ENCODE measurements at places on chromosomes 16 and 17.
A peak's percentile ranks its signal among the peaks of the same experiment; 100 is the strongest.

DNA sequence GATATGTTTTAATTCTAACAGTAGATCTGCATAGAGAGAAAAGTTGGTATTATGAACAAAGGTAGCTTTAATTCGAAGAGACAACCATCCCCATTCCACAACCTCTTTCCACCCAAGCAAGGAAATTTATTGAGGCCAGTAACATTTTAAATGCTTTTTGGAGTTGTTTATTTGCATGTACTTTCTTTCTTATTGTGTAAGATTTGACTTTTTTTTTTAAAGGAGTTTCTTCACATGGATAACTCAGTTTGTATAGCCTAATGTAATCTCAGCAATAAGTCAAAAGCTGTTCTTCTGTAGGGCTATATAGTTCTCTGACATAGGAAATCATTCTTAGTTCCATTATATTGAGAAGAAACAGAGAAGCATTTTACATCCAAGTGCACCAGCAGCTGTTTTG, 163.3 kb downstream of the PRKCA start:
- DNase-seq, result no peak

DNA sequence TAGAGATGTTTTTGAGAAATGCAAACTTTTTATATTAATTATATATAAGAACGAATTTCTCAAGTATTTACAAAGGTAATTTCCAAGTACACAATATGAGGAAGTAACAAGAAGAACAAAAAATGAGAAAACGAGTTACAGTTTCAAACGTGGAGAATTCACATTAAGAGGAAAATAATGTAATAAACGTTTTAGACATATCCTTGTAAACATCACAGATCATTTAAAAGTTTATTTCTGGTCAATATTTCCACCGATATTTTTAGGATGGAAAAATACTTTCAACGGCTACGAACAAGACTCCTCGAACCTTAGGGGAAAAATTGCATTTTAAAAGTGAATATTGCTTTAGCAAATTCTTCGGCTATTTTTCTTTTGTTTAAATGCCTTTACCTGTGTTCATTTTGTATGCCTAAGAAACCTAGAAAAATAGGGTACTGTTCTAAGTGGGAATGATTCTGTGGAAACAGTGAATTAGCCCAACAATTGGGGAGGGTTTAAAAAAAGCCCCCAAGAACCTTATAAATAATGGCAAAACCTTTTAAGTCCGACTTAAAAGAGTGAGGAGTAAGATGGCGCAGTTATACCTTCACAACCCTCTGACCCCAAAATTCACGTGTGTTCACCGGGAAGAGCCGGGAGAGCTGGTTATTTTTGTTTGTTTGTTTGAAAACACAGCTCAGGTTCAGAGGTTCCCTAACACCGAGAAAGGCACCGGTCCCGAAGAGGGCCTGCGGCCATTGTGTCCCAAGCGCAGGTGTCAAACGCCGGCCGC, 3.3 kb downstream of the HNF1B start:
- no peak for DNase-seq

DNA sequence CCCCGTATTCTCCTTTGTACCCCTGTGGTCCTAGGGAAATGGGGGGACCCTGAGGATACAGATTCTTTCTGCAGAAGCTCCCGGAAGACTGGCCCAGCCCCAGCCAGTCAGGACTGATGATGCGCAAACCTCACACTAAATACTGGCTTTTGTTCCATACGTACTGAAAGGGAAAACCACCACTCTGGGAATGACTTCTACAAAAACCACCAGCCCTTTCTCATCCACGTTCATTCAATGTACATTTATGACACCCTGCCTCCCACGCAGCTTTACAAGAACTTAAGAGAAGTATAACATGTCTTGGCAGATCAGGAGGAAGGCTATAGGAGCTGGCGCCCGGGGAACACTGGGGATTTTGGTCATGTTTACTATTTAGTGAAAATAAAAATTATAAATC, 70.6 kb downstream of the MARCHF10 start:
- DNase-seq, result no peak

- no peak for DNase-seq
Measured at GRCh38 chr16:67862623-67863583, 9.9 kb upstream of the EDC4 start.

DNA sequence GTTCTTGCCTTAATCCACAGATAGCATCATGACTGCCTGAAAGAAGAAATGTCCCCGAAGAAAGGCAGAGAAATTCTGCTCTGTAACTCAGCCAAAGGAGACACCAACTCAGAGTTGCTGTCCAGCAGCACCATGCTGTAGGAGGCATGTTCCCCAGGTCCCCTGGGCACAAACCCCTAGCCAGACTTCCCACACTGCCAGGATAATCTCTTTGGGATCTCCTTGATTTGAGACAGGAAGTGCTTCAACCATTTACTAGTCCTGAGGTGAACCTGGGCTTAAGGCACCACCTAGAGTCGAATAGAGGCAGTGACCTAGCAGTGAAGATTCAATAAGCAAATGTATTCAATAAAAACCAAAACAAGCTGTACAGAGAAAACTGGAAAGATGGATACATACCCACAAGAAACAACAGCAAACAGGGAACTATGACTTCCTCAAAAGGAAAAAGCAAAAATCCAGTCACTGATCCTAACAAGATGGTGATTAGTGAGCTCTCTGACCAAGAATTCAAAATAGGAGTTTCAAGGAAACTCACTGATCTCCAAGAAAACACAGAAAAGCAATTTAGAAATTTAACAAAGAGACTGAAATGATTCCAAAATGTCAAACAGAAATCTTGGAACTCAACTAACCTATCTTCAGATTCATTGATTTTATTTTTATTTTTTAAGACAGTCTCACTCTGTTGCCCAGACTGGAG, 5.7 kb downstream of the OR4D2 start:
- no peak for DNase-seq

DNA sequence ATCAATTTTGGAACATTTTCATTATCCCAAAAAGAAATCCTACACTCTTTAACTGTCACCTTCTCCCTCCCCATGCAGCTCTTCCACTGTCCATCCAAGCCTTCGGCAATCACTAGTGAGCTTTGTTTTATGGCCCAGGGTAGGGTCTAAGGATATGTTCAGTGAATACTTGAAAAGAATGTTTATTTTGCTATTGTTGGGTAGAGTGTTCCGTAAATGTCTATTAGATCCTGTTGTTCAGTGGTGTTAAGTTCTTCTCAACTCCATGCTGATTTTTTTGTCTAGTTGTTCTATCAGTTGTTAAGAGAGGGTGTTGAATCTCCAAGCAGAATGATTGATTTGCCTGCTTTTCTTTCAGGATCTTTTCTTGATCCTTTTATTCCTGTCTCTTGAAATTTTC, 29.9 kb downstream of the SPECC1 start:
- DNase-seq, result no peak

DNA sequence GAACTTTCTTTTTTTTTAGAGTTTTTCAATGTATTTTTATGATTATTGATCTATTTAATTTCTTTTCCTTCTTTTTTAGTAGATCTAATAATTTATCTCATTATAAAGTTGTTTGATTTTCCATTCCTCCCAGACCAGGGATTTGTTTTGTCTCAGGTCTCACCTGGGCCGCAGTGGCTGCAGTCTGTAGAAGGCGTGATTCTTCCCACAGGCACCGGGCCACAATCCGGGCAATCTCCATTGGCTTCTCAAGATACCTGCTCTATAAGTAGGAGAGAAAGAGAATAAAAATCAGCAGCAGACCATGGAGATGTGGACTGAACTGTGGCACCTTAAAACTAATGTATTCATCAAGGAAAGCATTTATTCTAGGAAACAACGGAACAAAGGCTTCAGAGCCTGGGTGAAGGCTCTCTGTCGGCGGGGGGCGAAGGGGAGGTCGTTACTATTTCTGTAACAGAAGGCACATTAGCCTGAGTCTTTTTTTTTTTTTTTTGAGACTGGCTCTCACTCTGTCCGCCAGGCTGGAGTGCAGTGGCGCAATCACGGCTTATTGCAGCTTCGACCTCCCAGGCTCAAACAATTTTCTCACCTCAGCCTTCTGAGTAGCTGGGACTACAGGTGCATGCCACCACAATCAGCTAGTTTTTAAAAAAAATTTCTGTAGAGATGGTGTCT, 42.7 kb downstream of the STAT3 start:
- no peak for DNase-seq

GRCh38 chr17:50792132-50792531, 24.8 kb upstream of the ANKRD40CL start:
- DNase-seq, result no peak

DNA sequence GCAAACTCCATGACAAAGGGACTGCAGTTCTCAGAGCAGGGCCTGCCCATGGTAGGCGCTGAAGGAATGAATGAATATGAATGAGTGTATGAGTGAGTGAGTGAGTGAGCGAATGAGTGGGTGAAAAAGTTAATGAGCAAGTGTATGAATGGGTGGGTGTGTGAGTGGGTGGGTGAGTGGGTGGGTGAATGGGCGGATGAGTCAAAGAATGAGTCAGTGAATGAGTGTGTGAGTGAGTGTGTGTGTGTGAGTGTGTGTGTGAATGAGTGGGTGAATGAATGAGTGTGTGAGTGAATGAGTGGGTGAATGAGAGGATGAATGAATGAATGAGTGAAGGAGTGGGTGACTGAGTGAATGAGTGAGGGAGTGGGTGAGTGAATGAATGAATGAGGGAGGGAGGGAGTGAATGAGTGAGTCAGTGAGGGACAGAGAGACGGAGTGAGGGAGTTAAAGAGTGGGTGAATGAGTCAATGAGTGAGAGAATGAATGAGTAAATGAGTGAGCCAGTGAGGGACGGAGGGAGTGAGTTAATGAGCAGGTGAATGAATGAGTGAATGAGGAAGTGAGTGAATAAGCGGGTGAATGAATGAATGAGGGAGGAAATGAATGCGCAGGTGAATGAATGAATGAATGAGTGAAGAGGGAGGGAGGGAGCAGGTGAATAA, 11.1 kb upstream of the CHMP6 start:
- DNase-seq, result no peak

GRCh38 chr17:82489117-82489516, 30.4 kb upstream of the FOXK2 start:
- DNase-seq, result no peak

DNA sequence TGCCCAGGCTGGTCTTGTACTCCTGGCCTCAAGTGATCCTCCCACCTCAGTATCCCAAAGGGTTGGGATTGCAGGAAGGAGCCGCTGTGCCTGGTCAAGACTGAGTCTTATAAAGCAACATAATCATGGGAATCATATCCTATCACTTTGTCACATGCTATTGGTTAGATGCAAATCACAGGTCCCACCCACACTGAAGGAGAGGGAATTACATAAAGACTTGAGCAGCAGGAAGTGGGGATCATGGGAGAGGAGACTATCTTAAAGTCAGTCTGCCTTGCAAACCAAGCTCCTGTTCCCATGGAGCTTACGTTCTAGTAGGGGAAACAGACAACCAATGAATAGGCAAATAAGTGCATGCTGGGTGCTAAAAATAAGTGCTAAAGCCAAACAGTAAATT, 28.3 kb upstream of the TENT4B start:
- no peak for DNase-seq

GRCh38 chr16:48123104-48123788, 32.5 kb downstream of the ABCC12 start:
- peak; percentile 97 for DNase-seq

- DNase-seq, result no peak
Measured at GRCh38 chr16:72805486-72805885, 242.4 kb downstream of the ZFHX3 start.

DNA sequence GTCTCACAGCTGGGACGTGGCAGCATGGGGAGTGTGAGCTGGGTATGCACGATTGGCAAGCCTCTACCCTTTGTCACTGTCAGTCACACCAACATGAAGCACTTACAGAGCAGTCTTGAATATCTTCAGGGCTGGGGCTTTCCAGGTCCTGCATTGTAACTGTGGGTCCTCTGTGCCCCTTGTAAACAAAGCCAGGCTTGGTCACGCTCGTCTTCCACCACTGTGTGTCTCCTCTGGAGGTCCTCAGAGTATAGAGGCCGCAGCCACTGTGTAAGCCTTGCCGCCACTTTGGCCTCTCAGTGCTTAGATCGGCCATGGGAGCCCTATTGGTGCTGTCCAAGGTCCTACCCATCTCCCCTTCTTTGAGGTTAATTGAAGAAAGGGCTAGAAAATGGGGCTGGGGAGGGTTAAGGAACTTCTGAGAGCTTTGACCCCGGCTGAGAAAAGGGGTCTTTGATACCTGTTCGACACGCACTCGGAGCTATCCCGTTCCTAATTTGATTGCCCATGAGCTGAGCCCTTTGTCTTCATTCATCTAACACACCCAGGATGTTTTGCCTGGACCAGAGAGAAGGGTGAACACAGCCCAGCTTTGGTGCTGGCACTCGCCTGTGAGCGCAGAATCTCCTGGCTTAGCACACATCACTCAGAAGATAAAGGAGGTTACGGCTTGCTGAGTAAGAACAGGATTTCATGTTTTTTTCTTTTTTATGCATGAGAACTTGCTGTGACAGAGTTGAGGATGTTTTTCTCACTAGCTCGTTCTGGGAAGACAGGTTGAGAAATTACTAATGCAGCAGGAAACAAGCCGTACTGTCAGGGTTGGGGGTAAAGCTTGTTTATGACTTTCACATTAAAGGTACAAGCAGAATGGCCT, 267.9 kb downstream of the CPPED1 start:
- DNase-seq, result no peak

DNA sequence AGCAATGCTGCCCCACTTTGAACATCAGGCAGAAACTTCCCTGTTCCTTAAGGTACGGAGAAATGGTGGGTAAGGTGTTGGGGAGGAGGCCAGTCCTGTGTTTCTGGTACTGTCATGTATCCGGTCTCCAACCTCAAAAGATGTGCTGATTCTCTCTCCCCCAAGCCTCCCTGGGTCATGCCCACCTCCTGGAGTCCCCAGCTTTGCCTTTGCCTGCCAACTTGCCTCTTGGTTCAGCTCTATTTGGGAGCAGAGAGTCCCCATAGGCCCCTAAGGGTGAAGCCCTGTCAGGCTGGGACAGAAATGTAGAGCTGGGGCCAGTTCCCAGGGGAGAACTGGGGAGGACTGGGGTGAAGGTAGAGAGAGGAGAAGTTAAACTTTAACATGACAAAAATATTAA, 1.6 kb upstream of the TBX21 start:
- no peak for DNase-seq
